Activated CD4-positive, alpha-beta memory T cell treated with anti-CD3 and anti-CD28 coated beads, Interleukin-2, amount 10 ng/mL, durations not matched to agents 7 days and 5 days (primary cell): ENCODE measurements at places on chromosomes 4 and X.
A peak's percentile ranks its signal among the peaks of the same experiment; 100 is the strongest.

DNA sequence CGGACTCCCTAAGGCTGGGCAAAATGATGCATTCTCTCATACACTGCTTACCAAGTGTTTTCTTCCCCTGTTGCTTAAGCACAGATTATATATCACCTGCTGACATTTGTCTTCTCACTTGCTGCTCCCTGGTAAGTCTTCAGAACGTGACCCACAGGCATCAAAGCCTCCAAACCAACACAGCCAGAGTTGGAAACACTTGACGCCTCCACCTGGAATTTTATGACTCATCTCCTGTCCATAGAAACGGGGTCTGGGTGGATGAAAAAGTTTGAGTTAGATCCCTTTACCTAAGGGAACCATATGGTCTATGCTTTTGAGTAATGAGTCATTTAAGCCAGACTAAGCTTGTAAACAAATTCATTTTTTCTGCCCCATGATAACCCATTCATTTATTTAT, 251.6 kb downstream of the USP46 start:
- no peak for DNase-seq

- DNase-seq: no peak
These were observed 926.9 kb downstream of the FAT4 start for GRCh38 chr4:126241634-126242033.

- DNase-seq: peak; percentile 68
These were observed 58.5 kb upstream of the CLCN4 start for GRCh38 chrX:10098270-10098713.

DNA sequence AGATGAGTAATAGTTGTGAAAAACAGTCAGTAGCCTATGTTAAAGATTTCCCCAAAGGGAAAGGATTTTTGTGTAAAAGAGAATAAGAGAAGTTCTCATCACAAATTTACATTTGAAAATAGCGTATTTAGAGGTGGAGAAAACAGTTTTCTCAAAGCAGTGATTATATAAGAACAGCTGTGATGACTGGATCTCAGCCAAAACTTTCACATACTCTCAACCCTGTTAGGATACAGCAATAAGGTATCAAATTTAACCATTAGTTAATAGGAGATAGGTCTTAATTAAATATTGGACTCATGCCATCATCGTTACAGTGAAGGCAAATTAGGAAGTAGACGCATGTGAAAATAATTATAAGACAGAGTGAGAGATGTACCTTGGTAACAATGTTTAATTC, 622.7 kb downstream of the PCDH18 start:
- DNase-seq: no peak

DNA sequence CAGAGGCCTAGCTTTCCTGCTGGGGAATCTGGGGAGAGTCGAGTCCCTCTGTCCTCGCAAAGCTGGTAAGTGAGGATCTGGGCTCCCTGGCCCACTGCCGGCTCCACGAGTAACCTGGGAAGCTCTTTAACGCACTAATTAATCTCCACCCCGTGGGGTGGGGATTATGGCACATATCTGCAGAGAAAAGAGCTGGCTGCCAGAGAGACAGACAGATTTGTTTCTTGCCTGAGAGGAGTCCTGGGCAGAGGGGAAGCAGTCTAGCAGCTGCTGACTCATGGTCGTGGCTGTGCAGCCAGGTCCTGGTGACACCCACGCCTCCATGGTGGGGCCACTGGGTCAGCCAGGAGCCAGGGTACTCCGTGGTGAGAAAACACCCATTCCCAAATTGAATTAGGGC, 14.0 kb downstream of the SORCS2 start:
- DNase-seq: no peak

DNA sequence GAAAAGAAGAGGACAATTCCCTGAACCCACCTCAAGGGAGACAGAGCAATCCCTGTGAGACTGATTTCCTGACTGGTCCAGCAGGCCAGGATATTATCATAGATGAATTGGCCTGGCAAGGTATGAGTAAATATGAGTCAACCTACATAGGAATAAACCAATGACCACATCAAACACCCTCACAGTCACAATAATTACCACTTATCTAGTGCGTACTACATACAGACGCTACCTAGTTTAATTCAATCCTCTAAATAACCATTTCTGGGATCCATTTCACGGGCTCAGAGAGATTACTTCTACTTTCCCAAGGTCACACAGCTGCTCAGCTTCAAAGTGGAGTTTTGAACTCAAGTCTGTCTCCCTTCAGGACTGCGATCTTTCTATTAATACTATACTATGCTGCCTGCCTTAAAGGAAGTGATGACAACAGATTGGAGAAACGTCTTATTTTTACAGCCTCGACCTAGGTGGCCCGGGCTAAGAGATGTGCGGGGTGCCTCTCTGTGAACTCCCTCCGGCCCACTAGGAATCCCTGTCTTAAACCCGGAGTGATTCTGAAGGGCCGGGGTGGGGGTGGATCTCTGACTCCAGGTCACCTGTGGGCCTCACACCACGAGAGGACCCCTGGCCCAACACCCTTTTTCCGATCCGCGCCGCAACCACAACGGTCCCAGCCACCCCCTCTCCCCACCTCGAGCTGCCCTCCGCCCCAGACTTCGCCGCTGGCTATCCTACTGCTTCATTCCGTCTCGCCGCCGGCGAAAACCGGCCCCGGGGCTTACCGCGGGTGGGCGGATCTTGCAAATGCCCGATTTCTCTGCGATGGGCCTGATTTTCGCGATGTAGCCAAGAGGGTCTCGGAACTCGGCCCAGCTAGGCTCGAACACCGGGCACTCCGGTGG, 800 bp downstream of the KDM5C start:
- DNase-seq: peak; percentile 21

GRCh38 chrX:12363216-12363615, 224.9 kb downstream of the FRMPD4 start:
- no peak for DNase-seq

- DNase-seq: no peak
These were observed 16.8 kb downstream of the MUC7 start for GRCh38 chr4:70488748-70489147.

GRCh38 chr4:36320117-36320896, 38.9 kb downstream of the DTHD1 start:
- DNase-seq: no peak

GRCh38 chr4:42673082-42673425, 16.1 kb upstream of the ATP8A1 start:
- no peak for DNase-seq

DNA sequence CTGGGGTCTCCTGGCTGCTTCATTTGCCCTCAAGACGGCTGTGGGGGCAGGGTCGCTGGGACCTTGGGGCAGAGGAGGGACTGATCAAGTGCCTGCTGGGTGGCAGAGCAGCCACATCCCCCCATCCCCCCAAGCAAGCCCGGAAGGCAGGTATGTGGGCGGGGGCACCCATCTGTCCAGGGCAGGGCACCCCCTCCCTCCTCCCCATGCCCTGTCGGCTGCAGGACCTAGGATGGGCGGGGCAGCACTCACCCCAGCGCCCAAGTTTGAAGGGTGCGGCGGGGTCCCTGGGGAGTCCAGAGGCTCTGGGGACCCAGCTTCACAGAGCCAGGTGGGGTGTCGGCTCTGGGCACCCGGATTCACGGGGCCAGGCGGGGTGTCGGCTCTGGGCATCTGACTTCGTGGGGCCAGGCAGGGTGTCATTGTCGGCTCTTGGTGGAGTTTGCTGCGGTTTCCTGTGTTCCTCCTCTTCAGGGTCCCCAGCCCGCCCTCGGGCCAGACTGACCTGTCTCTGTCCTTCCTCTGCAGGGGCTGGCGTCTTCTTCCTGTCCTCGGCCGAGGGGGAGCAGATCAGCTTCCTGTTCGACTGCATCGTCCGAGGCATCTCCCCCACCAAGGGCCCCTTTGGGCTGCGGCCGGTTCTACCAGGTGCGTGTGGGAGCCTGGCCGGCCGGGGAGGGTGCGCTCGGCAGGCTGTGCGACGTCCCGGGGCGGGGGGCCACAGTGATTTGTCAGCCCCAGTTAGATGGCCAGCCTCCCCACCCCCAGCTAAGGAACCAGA, 22.1 kb downstream of the DOK7 start:
- DNase-seq: no peak

GRCh38 chr4:37927434-37927833, 32.8 kb upstream of the PTTG2 start:
- DNase-seq: no peak

GRCh38 chr4:179195887-179196286, 1753.7 kb upstream of the AGA start:
- no peak for DNase-seq

GRCh38 chrX:14673764-14674163, 144.4 kb downstream of the GLRA2 start:
- DNase-seq: no peak
